Fibroblast of lung (primary cell): ENCODE measurements at places on chromosomes 5 and 9. TPM values are rescaled to one million over a fixed set of nuclear protein-coding genes. Genes with fewer than 3 reads are reported as not detected.

FOXD4L6 gene
- total RNA-seq, result not detected in 2 replicates

PFN3 gene
- not detected in 2 replicates for total RNA-seq

CDH12 gene
- total RNA-seq, result not detected in 2 replicates

HBEGF gene
- 1.8 TPM in 2 replicates for total RNA-seq

PCDHGA2 gene
- 2.8 and 4.5 TPM in 2 replicates for total RNA-seq

RASGRF2 gene
- 12.1 and 19.5 TPM in 2 replicates for total RNA-seq

DIPK1B gene
- total RNA-seq, result 0.33 and 0.77 TPM in 2 replicates

PAM gene
- total RNA-seq, result 241 and 405 TPM in 2 replicates

CSNK1A1 gene
- total RNA-seq, result 522 and 674 TPM in 2 replicates

CYLC2 gene
- total RNA-seq, result not detected in 2 replicates

KIF24 gene
- total RNA-seq, result 0.51 and 1.2 TPM in 2 replicates

RNF183 gene
- not detected in 2 replicates for total RNA-seq

RPL35 gene
- 1,957 and 2,451 TPM in 2 replicates for total RNA-seq

DDX4 gene
- not detected in 2 replicates for total RNA-seq

LHX3 gene
- total RNA-seq, result not detected in 2 replicates

IQGAP2 gene
- 7.9 and 8.5 TPM in 2 replicates for total RNA-seq

SLC25A2 gene
- 0.66 TPM in 1 of 2 replicates, not detected in the other for total RNA-seq
